NCI-H446 treated with DMSO at 0.1 percent for 48 hours (cell line): ENCODE measurements at places on chromosomes 13 and 19.
A peak's percentile ranks its signal among the peaks of the same experiment; 100 is the strongest.

- DNase-seq, result no peak
Observed at GRCh38 chr19:45175515-45176345, 2.3 kb downstream of the TRAPPC6A start.

DNA sequence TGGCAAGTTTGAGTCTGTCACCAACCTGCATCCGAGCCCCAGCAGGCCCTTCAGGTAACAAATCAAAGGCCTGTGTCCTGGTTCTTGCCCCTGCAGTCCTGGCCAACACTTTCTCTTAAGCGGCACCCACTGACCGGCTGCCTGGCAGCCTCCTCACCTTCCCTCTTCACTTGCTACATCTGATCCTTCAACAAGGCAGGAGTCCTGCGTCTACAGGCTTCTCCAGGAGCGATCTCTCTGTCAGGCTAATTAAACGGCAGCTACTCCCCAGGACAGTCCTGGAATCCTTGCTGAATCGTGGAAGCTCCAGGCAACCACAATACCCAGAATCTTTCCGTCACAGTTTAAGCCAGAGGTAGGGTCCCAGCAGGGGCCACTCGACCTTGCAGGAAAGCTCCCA, 41.1 kb upstream of the GAS6 start:
- no peak for DNase-seq

- DNase-seq, result peak; percentile 80
Observed at GRCh38 chr19:1822210-1822609, 10.1 kb upstream of the ATP8B3 start.

GRCh38 chr19:1047696-1048147, 7.8 kb downstream of the ABCA7 start:
- no peak for DNase-seq

DNA sequence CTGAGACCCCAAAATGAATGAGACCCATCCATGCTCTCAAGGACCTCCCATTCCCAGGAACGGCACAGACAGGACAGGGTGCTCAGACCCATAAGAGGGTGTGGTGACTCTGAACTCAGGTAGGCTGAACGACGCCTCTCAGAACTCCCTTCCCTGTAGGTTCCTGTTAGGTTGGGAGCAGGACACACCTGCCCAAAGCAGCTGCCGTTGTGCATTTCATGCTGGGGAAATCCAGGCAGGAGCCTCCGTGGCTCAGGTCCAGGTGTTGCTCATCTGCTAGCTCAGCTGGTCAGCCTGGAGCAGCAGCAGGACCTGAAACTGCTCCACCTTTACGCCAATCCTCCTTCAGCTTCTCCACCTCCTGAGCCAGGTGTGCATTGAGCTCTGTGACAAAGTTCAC, 19.1 kb upstream of the TEX101 start:
- no peak for DNase-seq

GRCh38 chr13:73189362-73189761, 130.6 kb downstream of the KLF5 start:
- DNase-seq, result no peak
